Stimulated activated CD8-positive, alpha-beta memory T cell treated with anti-CD3 and anti-CD28 coated beads, Interleukin-15, amount 100 ng/mL, for 1 hour (primary cell): ENCODE measurements at places on chromosomes 4 and X.
A peak's percentile ranks its signal among the peaks of the same experiment; 100 is the strongest.

- DNase-seq: no peak
Measured at GRCh38 chr4:127888559-127888958, 7.9 kb downstream of the PLK4 start.

DNA sequence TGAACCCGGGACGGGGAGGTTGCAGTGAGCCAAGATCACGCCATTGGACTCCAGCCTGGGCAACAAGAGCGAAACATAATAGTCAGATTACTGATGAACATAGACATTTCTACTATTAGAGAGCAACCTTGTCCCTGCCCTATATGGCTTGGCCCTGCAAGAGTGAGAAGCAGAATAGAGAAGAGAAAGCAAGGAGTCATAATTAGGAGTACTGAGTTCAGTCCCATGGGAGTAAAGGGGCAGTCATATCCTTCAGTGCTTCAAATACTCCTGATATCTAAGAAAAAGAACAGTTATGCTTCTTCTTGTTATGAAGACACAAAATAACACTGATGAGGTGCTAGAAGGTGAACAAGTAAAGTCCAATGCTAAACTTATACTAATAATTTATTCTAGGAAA lies 33.8 kb downstream of the CLDN2 start:
- DNase-seq: no peak

DNA sequence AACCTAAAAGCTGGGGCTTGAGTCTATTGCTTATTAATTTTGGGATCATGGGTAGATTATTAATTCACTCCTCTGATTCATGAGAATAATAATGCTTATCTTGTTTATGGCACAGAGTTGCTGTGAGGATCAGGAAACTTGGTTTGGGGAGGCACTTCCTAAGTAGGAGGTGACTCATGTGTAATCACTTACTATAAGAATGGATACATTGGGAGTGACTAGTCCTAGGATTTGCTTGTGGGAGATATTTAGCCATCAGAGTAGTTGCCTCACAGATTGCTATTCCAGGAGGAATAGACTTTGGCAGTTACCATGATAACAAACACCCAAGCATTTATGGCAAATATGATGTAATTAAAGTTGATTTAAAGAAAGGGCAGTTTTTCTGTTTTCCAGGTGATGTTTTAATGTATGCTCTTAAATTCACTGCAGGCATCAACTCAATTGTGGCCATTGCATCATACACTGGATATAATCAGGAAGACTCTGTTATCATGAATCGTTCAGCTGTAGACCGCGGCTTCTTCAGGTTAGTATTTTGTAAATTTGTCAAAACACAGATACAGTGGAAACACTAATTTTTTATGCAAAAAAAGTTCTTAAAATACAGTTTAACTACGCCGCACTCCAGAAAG lies 41.9 kb downstream of the POLR2B start:
- DNase-seq: no peak

GRCh38 chrX:64195862-64196261 lies 9.6 kb downstream of the AMER1 start:
- no peak for DNase-seq

DNA sequence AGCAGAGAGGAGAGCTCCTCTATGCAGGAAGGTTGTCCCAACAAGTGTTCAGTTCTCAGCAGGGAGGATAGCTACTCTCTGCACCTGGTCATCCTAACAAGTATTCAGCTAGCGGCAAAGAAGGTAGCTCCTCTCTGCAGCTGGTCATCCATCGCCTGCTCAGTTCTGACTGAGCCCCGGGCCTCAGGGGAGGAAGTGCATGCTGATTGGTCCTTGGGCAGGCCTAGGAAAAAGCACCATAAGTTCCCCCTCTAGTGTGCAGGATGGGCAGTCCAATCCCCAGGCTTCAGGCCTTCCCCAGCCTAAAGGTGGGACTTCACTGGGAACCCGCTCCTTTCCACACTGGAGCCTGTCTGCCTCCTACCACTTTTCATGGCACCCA lies 4.4 kb upstream of the FBXW7 start:
- no peak for DNase-seq

- DNase-seq: no peak
Measured at GRCh38 chrX:17521871-17522693, 147.1 kb downstream of the NHS start.

DNA sequence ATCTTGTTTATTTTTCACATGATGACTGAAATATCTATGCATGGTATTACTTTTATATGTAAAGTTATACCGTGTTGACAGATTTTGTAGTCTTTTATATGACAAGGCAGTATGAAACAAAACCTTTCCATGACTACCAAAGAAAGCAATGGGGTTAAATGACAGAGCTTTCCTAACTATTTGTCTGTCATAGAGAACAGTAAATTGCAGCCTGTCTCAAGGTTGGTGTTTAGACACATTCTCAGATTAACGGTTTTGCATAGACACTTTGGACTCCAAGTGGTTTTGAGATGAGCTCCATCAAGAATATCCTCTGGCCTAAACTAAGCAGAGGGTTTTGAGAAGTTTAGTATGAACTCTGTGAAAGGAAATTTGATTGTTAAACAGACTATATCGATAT lies 180.7 kb upstream of the TENM3 start:
- DNase-seq: no peak

GRCh38 chrX:94850811-94851210 lies 1176.8 kb downstream of the FAM133A start:
- DNase-seq: no peak

GRCh38 chr4:176656108-176656507 lies 136.6 kb downstream of the VEGFC start:
- no peak for DNase-seq

DNA sequence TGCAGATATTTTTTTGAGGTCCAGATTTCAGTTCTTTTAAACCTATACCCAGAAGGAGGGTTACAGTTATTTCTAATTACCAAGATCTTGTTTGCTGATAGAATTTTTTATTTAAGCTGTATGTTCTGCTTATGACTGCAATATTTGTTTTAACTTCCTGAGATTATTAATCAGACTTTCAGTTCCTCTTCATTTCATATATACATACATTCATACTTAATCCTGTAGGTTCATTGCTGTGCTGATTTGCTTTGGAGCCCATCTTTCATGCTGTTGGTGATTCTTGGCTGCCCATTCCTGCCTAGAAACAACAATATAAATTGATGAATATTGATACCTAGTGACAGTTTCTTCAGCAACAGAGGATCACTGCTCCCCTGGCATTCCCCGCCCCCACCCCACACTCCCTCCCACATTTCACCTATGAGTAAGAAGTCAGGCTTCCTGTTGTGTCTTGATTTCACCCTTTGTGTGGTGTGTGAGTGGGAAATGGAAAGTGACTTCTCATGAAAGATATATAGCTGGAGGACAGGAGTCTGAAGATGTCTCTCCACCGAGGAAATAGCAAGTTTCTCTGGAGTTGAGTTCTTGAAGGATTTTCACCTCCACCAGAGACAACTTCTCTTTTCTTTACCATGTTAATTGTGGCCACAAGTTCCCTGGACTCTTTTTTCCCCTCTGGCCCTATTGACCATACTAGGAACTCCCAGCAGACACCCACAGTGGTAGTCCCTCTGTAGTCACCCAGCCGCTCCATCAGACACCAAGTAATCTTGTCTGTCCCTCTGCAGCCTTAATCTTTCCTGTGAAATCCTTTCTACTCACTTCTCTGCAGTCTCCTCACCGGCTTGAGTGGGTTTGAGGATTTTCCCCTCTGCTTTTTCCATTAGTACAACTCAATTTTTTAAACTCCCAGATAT lies 118.4 kb downstream of the ASB9 start:
- peak; percentile 4 for DNase-seq

DNA sequence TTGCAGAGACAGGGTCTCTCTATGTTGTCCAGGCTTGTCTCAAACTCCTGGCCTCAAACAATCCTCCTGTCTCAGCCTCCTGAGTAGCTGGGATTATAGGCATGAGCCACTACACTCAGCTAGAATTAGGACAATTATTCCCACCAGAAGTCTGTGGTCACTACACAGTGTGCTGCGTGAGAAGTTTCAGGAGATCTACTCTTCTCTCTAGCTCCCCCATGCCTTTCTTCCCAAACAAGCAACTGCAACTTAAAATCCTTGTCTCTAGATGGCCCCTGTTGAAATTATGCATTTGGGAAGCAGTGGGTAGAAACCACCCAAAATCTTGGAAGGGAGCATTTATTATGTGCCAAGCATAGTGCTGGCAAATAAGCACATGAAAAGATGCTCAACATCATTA lies 21.1 kb upstream of the MAP7D3 start:
- no peak for DNase-seq

DNA sequence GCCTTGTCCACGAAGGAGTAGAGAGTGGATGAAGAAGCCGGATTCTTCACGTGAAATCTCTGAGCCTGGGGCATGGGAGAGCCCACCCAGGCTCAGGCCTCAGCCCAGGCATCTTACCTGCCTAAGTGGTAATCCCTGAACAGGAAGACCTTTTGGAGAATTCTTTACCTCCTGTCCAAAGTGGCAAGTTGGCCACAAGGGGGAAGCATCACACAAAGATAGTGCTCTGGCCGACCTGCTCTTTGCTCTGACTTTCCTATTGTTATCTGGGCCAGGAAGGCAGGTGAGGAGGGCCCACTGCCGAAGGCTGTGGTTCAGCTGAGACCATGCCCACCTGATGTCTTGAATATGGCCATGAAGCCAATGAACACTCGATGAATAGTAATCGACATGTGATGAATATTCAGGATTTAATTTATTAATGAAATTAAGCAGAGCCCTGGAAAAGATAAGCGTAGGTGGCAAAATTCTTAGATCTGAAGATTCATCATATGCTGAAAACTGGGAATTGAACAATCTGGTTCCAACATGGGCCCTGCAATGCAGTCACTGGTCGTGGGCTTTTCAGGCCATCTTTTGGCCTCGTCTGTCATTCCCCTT lies 93.8 kb downstream of the PDGFRA start:
- no peak for DNase-seq

- DNase-seq: no peak
Measured at GRCh38 chr4:156439576-156440200, 486.0 kb upstream of the CTSO start.

DNA sequence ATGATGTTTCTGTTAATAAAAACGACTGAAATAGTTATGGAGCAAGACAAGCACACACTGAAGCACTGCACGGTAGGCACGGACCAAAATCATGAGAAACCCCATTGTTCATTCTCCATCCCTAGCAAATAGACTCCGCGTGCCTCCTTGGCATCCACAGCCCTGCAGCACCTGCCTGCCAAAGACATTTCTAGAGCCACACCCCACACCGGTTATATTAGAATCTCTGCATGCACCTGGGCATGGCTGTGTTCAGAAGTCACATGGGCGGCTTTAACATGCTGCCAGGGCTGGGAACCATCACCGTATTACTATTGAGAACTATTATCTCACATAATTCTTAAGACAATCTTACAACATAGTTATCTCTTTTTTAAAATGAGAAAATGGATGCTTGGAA lies 5.9 kb downstream of the PDLIM3 start:
- no peak for DNase-seq

DNA sequence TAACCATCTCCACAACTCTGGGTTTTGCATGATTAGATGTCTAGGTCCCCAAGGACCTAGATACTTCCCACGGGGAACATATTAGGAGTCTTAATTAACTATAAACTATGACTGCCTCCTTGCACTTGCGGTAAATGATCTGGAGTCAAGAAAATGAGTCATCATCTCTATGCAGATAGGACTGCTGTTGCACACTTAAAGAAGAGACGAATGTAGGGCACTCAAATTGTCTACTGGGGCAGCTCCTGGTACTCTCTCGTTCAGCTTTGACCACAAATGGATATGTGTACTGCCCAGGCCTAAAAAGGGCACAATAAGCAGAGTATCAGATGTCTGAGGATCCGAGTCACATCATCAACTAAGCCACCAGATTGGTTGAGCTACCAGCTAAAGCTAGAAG lies 1783.4 kb upstream of the AGA start:
- no peak for DNase-seq

DNA sequence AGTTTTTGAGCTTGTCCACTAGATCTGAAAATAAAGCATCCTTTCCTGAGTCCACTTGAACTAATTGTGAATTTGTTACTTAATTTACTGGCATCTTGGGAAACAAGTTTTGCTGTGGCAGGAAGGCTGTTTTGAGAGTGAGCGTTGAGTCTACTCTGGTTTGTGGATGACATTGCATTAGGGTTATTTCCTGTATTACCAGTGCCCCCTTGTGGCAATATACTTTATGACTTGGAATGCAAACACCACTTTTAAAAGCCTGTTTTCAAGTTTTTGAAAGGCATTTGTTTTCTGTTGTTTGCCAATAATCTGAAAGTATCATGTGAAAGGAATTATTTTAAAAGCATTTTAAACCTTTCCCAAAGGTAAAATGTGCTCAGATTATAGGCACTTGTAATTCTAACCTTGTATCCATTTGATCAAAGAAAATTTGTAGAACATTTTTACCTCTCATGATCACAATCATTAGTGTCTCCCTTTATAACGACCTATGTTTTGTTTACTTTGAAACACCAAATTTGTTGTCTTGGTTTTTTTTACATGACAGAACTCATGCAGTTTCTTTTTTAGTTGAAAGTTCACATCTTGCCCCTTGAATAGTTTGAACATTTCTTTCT lies 18.0 kb upstream of the CYP2U1 start:
- no peak for DNase-seq
